ENCODE measurements at places on chromosomes 1 and 21.

- no peak for DNase-seq
Measured at GRCh38 chr21:39834543-39834942, 32.7 kb upstream of the PCP4 start.

GRCh38 chr1:59128239-59128736 is 168.6 kb upstream of the FGGY start:
- no peak for DNase-seq

- DNase-seq, result peak; percentile 30
Measured at GRCh38 chr1:243595527-243596210, 254.4 kb downstream of the AKT3 start.

- no peak for DNase-seq
Measured at GRCh38 chr1:181905944-181906597, 155.4 kb downstream of the ZNF648 start.

- no peak for DNase-seq
Measured at GRCh38 chr1:109802901-109803561, 39.3 kb upstream of the EPS8L3 start.

- DNase-seq, result no peak
Measured at GRCh38 chr1:57007948-57008347, 42.1 kb upstream of the C8B start.

DNA sequence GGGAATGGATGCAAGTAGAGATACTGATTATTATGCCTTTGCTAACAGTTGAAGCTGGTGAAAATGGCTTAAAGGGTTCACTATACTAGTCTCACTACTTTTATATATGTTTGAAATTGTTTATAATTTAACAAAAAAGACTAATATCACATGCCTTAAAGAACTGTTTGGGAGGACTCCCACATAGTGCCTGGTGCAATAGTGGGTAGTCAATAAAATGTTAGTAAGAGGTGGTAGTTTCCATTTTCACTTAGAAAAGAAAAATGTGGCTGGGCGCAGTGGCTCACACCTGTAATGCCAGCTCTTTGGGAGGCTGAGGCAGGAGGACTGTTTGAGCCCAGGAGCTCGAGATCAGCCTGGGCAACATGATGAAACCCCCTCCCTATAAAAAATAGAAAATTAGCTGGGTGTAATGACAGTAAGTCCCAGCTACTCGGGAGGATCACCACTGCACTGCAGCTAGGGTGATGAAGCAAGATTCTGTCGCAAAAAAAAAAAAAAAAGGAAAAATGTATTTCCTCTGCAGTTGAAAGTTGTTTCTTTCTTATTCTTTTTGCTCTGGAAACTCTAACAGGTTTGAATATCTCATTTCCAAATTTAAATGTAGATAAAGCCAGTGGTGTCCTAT is 24.5 kb downstream of the C21orf91 start:
- DNase-seq, result peak; percentile 55

DNA sequence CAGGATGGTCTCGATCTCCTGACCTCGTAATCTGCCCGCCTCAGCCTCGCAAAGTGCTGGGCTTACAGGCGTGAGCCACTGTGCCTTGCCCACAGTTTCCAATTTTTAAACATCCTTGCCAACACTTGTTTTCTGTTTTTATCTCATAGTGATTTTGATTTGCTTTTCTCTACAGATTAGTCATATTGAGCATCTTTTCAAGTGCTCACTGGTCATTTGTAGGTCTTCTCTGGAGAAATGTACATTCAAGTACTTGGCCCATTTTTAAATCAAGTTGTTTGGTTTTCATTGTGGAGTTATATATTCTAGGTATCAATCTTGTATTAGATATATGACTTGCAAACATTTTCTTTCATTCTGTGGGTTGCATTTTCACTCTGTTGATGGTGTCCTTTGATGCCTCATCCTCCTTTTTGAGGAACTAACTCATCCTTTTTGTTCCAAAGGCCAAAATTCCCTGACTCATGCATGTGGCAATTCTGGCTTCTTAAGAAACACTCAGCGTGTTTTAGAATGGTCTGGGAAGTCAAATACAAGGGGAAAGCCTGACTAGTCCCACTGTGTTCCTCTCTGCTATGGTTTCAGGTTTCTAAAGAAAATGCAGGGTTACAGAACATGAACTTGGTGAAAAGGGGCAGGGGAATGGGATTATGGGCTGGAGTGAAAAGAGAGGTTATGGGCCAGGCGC is 37.3 kb downstream of the PTAFR start:
- peak; percentile 98 for DNase-seq

- no peak for DNase-seq
Measured at GRCh38 chr1:180906511-180906910, 6.2 kb upstream of the KIAA1614 start.

- no peak for DNase-seq
Measured at GRCh38 chr1:107228704-107229371, 88.0 kb downstream of the NTNG1 start.

- peak; percentile 57 for DNase-seq
Measured at GRCh38 chr1:77415579-77415978, 133.8 kb downstream of the AK5 start.

GRCh38 chr1:151832318-151832980 is 847 bp upstream of the RORC start:
- DNase-seq, result no peak

DNA sequence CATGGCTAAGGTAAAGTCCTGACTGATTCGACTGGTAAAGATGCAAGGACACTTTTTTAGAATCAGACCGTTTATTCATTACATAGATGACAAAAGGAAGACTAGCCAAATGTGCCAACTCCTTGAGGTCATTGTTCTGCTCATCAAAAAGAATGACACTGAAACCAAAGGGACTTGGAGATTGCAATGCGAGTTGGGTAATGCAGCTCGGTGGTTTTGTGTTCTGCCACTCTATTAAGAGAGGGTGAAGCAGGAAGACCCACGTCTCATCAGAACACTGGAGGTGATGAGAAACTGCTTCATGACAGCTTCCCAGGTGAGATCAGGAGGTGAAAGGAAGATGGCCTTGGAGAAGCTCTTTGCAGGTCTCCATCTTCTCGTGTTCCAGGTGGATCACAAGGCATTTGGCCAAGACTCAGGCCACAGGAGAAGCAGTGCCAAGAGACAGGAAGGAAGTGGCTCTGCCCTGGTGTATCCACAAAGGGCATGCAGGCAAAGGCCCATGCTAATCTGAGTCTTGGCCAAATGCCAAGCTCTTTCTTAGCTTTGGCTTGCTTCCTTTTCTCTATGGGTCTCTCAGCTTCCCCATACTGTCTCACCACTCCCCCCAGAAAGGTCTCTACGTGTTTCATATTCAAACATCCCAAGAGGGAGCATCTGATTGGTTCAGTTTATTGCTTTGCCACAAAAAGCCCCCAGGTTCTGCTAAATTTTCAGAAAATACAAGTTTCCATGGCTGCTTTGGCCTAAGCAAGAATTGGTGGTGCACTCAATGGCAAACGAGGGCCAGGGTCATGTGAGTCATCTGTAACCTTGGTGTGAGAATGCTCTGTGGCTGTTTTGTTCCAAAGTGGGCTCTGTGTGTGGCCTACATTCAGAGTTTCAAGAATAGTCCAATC is 5.7 kb upstream of the CCT8 start:
- peak; percentile 57 for DNase-seq

GRCh38 chr1:92483610-92484471 is 2.9 kb downstream of the GFI1 start:
- DNase-seq, result no peak

GRCh38 chr21:42830456-42831455 is 48.6 kb downstream of the WDR4 start:
- no peak for DNase-seq

GRCh38 chr1:181486098-181486420 is 2.7 kb downstream of the CACNA1E start:
- no peak for DNase-seq

DNA sequence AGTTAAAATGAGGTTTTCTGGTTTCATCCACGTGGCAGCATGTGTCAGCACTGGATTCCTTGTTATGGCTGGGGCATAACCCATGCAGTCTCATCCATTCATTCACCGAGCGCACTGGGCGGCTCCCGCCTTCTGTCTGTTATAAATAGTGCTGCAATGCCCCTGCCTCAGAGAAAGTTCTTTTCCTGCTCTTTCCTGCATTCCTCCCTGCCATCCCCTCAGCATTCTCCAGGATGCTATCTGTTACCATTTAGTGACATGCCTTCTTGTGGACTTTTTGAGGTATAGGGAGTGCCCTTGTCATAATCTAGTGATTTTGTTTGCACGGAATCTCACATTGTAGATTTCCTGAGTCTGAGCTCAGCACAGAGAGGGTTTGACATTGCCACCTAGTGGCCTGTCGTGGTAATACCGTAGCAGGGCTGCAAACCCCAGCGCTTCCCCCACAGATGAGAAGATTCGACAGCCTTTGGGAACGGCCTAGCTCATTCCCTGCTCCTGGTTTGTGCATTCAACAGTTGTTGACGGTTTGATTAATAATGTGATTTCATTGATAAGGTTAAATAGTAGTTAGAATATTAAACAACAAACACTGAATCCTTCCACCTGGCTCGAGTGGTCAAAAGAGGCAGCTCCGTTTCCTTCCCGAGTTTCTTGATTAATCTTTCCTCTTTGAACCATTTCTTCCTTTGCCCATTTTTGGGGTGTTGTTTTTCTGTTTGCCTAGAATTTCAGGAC is 46.3 kb downstream of the UMODL1 start:
- peak; percentile 44 for DNase-seq

GRCh38 chr1:153556348-153556747 is 7.3 kb upstream of the S100A3 start:
- no peak for DNase-seq

GRCh38 chr1:153659175-153659534 is 652 bp downstream of the SNAPIN start:
- no peak for DNase-seq

- DNase-seq, result no peak
Measured at GRCh38 chr1:9271283-9271682, 21.4 kb upstream of the SPSB1 start.

GRCh38 chr1:25456502-25456901 is 25.8 kb downstream of the MACO1 start:
- DNase-seq, result peak; percentile 55

DNA sequence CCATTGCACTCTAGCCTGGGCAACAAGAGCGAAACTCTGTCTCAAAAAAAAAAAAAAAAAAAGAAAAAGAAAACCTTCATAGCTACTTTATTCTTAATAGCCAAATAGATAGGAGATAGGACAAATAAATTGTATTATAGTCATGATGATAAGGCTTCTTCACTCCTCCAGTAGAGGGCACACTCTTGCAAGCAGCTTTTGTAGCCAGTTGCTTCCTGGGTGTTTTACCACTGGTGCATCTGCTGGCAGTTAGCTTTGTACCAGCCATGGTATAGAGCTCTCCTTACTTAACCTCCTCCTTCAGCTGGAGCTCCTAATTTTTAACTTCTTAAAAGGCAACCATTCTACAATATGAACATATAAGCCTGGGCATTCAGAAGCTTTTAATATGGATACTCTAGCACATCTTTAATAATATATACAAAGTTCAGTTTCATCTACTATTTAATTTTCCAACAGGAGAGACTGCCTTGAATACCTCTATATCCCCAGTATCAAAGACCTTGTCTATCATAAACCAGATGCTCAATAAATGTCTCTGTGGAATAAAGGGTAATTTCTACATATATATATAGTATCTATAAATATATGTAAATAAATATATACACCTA is 35.8 kb downstream of the EVI5 start:
- DNase-seq, result peak; percentile 51

DNA sequence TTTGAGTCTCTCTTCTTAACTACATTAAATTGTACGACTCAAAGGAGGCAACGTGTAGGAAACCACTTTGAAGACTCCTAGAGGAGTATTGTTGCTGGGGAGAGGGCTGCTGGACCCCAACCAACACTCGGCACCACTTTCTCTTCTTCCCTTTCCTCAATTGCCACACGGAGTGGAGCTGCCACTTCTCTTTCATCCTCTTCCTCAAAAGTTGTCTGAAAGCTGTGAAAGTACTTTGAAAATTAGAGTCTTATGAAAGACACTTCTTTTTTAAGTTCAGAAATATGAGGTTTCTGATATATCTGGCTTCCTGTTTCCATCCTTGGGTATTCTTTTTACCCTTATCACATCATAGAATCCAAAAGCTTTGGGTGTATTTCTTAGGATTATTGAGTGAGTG is 59.5 kb downstream of the MRPS6 start:
- peak; percentile 36 for DNase-seq

- DNase-seq, result peak; percentile 76
Measured at GRCh38 chr1:65176591-65176990, 28.6 kb downstream of the AK4 start.

Measured in inflammatory macrophage treated with lipopolysaccharide for 1 hour (primary cell).